ENCODE measurements at places on chromosomes 6 and 20.

GRCh38 chr6:100806296-100806695, 74.8 kb downstream of the ASCC3 start:
- DNase-seq, result no peak

GRCh38 chr20:16952965-16953364, 204.8 kb downstream of the OTOR start:
- peak; percentile 9 for DNase-seq

DNA sequence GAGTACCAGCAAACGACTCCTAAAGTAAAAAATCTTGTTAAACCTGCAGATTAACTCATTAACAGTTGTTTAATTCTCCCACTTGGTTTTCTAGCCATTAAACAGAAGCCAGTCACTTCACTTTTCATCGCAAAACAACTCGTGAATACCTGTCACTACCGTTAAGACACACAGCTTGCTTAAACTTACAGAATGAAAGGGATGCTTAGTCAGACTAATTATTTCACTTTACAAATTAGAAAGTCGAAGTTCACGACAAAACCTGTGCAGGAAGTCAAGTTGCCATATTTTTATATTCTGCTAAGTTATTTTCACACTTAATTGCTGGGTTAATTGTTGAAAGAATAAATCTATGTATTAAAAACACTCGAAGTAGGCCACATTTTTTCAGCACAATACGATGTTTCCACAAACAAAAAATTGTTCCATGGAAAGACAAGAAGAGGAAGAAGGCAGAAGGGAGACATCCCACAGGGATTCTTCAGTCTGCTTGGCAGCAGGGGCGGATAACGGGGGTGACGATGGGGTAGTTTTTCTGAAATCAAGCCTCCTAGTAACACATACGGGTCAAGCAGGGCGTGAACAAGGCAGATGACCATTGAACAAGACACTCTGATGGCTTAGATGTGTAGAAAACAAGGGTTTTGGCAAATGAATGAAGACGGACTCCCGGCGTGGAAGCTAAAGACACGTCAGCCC, 933 bp downstream of the SSR1 start:
- no peak for DNase-seq

- no peak for DNase-seq
Measured at GRCh38 chr6:74879234-74879633, 326.6 kb downstream of the COL12A1 start.

DNA sequence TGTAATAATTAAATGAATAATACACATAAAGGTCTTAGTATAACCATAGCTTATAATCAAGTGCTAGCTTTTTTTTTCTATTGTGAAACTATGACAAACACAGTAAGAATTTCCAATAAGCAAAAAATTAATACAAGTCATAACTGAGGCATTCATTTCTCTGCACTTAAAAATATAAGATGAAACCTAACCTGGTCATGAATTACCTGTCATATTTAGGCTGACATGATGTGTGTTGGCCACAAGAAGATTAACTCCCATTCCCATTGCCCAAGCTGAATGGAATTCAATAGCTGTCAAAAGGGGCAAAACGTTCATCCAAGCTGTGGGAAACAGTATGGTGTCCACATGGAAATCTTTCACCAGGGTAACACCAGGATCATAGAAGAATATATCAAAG, 5.4 kb downstream of the VNN2 start:
- no peak for DNase-seq

- no peak for DNase-seq
Measured at GRCh38 chr20:3563133-3563532, 92.3 kb downstream of the ATRN start.

GRCh38 chr6:86192123-86192522, 549.4 kb upstream of the SYNCRIP start:
- DNase-seq, result no peak

DNA sequence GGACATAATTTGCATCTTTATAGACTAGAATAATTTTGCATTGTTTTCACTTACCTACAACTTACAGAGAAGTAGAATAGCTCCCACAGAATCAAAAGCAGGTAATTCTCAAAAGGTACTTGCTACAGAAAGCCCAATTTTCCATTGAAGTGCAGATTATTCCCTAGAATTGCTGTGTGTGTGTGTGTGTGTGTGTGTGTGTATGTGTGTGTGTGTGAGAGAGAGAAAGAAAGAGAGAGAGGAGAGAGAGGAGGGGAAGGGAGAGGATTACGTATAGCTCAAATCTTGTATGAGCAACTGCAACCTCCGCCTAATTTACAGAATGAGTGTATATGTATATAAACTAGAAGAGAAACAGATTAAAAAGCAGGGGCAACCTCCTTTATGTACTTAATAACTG, 68.0 kb downstream of the DOK5 start:
- no peak for DNase-seq

DNA sequence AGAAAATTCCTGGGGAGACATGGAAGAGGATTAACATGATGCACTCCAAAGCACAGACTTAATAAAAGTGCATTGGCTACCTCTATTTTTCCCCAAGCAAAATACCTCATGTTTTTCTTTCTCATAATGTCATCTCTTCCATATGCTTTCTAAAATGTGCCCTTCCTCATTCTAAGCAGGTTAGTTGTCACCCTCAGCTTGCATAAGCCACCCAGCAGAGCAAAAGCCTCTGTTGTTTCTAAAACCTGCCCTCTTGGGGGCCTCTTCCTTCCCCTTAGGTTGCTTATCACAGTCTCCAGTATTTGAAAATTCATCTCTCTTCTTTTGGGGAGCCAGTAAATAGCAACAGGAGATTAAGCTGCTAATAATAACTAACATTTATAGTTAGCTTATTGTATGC, 183.6 kb upstream of the FLRT3 start:
- no peak for DNase-seq

DNA sequence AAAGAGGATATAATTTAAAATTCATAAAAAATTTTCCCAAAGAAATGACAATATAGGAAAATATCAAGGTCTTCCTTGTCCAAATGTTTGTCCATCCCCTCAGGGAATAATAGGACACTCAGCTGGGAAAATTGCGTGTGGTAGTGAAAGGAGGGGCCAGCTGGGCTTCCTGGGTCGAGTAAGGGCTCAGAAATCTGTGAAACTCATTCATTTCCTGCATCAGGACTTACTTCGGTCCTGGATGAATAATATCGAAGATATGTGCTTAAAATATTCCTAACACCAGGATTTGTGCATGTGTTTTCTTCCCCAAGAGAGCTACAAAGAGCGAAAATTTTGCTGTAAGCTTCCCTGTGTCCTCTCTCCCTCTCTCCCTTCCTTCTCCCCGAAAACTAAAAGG, 118.2 kb upstream of the GJE1 start:
- no peak for DNase-seq

Data from putamen (tissue), 1 donor.